ENCODE measurements at places on chromosomes 3 and 15. TPM values are rescaled to one million over a fixed set of nuclear protein-coding genes. Genes with fewer than 3 reads are reported as not detected.

Gene CFAP100
- not detected for total RNA-seq

GRCh38 chr3:59052803-59053411, 3.1 kb upstream of the CFAP20DC start:
- DNase-seq = peak; percentile 9

- no peak for DNase-seq
Observed at GRCh38 chr15:36884518-36884875, 215.9 kb downstream of the MEIS2 start.

DNA sequence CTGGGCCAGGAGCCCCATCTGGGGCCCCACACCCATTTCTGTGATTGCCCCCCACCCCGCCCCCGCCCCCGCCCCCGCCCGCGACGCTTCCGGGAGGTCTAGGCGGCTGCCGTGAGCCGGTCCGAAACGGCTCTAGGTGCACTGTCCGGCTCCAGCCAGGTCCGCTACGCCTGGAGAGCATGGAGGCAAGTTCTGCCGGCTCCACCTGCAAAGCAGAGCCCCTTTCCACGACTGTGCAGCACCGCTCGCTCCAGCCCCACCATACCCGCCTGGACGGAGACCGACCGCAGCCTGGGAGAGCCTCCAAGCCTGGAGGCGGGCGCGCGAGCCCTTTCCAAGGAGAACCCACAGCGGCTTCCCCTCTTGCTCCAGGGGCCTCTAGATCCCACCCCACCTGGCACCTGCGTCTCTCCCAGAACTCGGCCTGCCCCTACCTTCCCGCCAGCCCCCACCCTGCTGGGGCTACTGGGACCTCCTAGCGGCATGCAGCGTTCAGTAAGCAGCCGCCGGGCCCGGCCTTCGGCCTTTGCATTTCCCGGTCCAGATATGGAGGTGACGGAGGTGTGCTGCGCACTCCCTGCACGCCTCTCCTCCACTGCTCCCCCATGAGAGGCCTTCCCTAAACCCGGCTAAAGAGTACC, 66.2 kb downstream of the KLF13 start:
- DNase-seq = no peak

GRCh38 chr15:60557191-60557618, 78.3 kb upstream of the ICE2 start:
- DNase-seq = no peak
